Activated CD8-positive, alpha-beta memory T cell treated with anti-CD3 and anti-CD28 coated beads for 1 hour (primary cell): ENCODE measurements at places on chromosomes 4 and X.

DNA sequence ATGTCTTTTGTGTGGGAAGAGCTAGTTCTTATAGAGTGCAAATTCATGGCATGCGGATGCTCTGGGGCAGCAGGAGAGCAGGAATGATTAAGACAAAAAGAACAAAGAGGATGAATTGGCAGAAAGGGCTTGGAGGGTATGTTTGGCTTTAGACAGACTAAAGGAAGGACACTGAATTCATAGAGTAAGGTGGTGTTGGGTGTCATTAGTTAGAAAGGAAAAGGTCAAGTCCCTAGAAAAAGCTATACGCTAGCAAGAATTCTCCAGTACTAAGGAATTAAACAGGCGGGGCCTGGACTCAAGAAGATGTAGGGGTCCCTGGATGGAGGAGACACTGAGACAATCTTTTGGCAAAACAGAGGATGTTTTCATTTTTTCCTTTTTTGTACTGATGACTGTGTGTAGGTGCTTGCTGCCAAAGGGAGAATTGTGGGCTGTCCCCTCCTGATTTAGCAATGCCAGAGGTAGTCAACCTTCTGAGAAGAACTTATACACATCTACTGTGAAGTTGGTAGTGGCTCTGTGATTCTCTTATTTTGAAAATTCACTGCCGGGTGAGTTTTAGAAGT lies 391.0 kb downstream of the SPRY1 start:
- no peak for DNase-seq

- no peak for DNase-seq
These were observed 5.3 kb downstream of the ASB11 start for GRCh38 chrX:15310117-15310516.

DNA sequence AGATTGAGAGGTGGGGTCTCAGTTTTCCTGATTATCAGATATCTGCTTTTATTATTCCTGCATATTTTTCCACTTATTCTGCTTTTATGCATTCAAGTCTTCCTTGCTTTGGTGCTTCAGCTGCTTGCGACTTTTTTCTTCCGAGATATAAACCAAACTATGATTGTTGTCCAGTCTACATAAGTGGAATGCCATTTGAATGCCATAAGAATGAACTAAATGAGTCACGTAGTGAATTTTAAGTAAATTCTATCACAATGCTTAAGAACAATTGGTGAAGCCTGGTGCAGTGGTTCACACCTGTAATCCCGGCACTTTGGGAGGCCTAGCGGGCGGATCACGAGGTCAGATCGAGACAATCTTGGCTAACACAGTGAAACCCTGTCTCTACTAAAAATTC lies 189.1 kb downstream of the PCDH18 start:
- no peak for DNase-seq

DNA sequence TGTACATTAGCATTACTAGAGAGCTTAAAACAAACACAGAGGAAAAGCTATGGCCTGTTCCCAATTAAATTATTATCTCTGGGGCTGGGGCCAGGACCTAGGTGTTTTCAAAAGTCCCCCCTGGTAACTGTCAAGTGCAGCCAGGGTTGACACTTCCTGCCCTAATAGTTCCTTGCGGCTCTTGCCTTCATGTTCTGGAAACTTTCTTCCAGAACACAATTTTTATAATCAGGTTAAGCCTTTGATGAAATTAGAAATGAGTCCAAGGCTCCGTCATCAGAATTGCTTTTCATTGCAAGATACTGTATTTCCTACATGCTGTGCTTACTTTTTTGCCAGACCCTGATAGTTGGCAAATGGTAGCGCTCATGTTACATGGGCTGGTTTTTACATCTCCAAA lies 229.6 kb downstream of the UNC5C start:
- no peak for DNase-seq

GRCh38 chr4:5828005-5828391 lies 64.9 kb downstream of the CRMP1 start:
- no peak for DNase-seq

GRCh38 chrX:70527610-70528345 lies 83.1 kb downstream of the DLG3 start:
- DNase-seq = no peak

- no peak for DNase-seq
These were observed 640 bp downstream of the BANK1 start for GRCh38 chr4:101791182-101791558.

DNA sequence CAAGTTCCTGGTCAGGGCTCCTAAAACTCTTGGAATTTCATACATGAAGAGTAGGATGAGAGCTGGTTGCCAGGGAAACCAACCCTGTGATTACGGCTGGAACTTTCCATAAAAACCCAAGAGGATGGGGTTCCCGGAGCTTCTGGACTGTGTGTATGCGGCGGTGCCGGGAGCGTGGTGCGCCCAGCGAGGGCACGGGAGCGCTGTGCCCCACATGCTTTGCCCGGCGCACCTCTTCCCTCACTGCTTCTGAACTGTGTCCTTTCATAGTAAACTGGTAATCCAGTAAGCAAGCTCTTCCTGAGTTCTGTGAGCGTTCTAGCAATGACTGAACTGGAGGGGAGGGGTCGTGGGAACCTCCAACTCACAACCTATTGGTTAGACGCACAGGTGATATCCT lies 152.6 kb downstream of the AFAP1 start:
- DNase-seq = no peak

DNA sequence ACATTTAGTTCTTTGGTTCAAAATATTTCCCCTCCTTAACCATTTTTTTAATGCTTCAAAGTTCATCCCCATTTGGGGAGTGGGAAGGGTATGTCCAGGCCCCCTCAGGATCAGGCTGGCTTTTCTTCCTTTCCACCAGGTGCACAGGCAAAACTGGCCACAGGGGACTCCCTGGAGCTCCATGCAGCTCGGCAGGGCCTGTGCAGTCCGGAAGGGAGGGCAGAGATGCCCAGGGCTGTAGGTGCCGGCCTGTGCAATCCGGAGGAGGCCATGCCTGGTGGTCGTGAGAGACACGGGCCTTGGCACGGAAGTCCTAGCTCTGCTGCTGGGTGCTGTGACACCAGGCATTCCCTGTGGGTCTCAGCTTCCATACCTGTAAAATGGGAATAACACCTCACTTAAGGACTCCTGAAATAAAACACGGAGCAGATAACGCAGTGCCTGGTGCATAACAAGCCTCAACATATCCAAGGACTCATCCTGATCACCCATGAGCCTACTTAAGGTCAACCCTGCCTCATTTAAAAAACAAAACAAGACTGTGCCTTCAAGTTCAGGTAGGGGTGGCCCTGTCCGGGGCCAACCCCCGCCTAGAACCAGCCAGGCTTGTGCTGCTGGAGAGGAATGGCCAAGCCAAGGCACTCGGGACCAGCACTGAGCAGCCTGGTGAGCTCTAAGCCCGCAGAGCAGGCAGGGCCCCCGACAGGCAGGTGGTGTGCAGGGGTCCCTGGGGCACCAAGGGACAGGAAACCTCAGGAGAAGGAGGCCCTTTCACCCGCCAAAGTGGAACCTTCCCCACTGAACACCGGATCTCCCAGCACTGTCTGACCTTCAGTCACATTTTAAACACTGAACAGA lies 21.2 kb upstream of the CYP4V2 start:
- DNase-seq = no peak

GRCh38 chr4:70778888-70779422 lies 57.2 kb downstream of the RUFY3 start:
- DNase-seq = no peak

DNA sequence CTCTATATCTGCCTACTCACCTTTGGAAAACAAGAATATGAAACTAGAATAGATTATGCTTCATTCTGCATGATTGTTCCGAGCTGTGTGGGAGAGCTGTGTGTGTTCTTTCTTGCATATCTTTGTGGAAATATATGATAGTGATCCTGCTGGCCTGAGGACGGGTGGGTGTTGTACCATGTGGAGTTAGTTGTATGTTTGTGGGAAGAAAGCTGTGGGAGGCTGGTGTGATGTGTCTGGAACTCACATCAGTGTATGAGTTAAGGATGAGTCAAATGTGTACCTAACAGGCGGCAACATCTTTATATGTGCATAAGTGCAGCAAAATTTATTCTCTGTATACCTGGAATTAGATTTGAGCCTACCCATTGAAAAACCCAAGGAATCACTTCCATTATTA lies 208.1 kb upstream of the ADGRL3 start:
- no peak for DNase-seq

DNA sequence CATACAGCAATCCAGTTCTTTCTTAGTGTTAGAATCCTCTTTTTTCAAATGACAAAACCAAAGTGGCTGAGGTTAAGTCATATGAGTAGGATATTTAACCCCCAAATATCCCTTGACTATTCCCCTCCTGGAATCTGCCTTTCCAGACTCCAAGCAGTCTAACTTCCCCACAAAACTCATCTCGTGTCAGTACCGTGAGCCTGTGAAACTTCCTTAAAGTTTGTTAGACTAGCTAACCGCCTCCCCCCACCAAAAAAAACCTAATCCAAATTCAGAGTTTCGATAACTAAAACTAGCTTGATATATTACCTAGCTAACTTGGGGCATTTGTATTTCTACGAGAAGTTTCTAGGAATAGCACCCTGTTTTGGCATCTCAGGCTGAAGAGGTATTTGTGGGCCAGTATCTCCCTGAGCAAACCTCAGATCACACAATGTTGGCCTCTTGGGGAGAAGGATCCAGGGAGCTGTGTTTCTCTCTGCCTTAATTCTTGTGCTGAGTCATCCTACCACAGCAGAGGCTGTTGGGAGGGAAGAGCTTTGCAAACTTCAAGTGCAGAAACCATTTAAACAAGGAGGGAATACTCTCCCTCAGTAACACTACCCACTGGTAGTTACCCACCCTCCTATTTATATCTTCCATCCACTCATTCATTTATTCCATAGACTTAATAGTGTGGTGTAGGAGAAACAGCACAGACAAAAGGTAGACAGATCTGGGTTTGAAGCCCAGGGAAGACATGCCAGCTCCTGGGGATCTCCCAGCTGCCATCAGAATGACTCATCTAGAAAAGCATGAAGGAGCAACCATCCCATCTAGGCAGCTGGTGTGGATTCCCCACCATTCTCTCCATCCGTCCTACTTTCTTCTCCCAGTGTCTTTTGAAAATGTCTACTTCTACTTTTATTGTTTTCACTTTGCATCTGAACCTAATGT lies 39.3 kb upstream of the TXK start:
- no peak for DNase-seq

GRCh38 chrX:35040871-35041270 lies 98.3 kb downstream of the FAM47B start:
- DNase-seq = no peak

DNA sequence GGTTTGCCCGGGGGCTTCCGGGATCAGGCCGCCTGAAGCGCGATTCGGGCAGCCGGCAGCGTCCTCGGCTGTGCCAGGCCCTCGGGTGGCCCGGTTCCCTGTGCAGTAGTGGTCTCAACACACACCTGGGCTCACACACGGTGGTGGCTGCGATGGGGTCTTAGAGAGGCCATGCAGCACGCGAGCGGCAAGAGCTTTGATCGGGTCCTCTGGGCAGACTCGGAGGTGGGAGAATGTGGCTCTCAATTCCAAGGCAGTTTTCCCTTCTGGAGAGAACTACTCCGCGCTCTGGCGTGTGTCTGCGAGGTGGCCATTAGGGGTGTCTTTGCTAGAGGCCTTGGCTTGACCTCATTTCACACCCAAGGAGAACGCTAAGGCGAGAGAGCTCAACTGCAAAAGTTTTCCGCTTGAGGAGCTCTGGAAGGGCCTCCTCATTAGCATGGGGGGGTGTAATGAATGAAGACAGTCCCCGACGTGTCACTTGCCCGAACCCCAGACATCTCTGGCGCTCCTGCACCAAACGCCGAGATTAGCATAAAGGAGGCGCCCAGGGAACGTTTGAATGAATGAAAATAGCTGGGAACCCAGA lies 771 bp upstream of the RBPJ start:
- DNase-seq = no peak

DNA sequence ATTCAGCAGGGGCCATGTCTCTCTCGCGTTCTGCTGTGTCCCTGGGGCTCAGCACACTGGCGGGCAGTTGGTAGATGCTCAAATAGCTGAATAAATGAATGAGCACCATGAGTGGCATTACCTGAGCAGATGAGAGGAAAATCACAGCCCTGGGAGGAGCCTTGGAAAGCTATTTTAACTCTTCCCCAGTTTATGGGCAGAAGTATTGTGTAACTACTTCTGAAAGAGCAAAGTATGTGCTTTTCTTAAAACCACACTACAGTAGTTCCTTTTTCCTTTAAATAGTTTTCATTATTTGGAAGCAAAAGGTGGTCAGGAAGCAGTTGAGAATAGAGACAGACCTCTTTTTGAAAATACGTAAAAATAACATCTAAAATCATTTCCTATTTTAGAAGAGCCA lies 3.0 kb upstream of the PLAC1 start:
- no peak for DNase-seq

DNA sequence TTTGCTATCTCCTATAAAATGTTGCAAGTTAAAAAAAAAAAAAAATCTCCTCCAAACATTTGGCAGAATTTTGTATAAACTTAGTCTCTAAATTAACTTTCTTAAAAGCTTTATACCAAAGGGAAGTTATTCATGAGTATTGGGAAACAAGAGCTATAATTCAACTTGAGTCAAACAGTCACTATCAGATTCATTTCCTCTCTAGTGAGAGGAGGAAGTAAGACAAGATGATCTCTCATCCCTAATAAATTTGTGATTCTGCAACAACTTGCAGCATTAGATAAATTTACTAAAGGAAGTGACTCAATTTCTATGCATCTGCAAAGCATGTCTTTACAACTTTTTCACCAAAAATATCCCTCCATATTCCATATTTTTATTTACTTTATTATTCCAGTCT lies 135.4 kb upstream of the GNPDA2 start:
- no peak for DNase-seq

- DNase-seq = no peak
These were observed 1020.9 kb upstream of the INTU start for GRCh38 chr4:126611900-126612299.

DNA sequence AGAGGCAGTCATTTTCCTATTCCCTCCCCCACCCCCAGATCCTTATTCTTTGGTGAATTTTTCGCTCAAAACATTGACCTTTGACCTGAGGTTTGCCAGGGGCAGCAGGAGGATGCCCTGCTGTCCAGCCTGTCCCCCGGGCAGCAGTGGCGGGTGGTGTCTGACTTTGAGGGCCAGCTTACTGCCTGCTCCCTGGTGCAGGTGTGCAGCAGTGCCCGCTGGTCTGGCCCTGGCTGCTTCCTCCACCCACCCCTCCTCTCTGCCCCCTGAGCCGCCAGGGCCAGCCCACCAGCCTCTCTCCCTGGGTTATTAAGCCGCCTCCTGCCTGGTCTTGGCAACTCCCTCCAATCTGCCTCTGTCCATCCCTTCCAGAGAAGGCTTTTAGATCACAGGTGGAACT lies 40.8 kb upstream of the GRPEL1 start:
- no peak for DNase-seq

DNA sequence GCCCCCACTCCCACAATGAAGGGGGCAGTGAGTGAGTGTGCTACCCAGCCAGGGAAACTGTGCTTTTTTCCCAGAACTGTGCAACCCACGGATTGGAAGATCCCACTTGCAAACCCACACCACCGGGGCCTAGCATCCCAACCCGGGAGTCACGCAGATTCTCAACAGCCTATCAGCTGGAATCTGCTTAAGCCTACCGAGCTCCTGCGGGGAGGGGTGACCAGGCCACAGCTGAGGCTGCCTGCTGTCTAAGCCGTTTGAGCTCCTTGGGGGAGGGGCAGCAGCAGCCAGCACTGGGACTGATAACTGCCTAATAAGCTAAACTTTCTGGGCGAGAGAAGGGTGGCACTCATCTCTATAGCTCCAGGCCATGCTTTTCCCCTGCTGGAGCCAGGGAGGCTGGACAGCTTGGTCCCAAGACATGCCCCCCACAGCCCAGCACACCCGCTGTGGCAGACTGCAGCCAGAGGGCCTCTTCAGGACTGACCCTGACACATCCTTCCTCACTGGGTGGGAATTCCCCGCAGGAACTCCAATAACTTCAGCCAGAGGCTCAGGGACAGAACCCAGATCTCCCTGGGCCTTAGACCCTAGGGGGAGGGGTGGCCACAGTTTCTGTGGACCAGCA lies 161.3 kb upstream of the MAGEB18 start:
- DNase-seq = no peak
